ENCODE measurements at places on chromosomes 7 and 10.

DNA sequence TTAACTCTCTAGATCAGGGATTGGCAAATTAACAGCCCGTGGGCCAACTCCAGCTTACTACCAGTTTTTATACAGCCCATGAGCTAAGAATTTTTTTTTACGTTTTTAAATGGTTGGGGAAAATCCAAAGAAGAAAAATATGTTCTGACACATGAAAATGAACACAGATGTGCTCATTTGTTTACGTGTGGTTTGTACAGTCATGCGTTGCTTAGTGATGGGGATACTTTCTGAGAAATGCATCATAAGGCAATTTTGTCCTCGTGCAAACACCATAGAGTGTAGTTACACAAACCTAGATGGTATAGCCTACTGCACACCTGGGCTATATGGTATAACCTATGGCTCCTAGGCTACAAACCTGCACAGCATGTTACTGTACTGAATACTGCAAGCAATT, 8.3 kb upstream of the SMKR1 start:
- DNase-seq: no peak

DNA sequence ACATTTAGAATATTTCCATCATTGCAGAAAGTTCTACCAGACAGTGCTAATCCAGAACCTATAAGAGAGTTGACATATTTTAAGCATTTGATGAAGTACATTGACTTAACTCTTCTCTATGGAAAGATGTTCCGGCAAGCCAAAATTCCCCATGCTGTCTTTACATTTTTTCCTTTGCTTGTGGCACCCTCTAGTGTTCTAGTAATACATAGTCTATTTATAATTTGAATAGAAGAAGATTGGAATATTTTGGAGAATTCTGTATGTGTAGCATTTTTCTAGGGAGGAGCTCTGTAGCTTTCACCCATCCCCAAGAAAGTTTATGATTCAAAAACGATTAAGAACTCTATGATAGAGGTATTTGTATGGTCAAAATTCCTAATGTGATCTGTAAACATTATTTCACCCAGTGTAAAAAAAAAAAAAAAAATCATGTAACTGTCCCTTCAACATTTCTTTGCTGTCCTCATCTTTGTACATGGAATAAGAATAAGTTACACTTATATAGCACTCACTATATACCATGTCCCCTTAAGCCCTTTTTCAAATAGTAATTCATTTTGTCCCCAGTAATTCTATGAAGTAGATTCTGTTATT, 33.2 kb downstream of the NRF1 start:
- DNase-seq: peak; percentile 60

DNA sequence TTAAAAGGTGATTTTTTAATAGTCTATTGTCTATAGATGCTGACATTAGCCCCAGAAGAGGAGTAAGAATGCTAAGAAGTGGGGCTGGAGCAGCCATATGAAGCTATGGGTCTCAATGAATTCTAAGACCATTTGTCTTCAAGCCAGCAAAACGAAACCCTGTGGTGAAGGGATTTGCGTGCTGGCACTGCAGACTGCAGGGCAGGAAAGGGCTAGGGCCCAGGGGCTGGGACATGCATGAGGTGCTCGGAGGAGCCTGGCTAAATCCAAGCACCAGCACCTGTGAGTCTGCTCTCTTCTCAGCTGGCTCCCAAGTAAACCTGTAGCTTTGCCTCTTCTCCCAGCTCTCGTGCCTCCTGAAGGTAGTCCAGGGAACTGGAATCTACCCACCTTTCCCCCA, 1.3 kb upstream of the NDST2 start:
- peak; percentile 11 for DNase-seq

- no peak for DNase-seq
Observed at GRCh38 chr10:97329766-97330165, 4.8 kb downstream of the FRAT2 start.

DNA sequence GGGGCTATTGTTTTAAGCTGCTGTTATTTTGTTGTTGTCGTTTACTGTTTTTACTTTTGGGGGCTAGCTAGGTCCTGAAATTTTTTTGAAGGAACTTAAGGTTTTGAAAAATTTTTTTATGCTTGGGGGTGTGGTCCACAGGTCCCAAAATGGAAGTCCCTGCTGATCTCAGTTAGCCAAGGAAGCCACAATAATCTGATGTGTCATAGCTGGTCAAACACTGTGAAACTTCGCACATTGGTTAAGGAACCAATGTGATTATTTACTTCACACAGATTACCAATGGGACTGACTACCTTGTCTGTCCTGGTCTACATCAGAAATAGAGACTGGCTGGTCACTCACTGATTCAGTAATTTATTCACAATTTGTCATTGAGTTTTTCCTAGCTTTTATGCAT, 29.5 kb upstream of the HYCC1 start:
- DNase-seq: no peak

DNA sequence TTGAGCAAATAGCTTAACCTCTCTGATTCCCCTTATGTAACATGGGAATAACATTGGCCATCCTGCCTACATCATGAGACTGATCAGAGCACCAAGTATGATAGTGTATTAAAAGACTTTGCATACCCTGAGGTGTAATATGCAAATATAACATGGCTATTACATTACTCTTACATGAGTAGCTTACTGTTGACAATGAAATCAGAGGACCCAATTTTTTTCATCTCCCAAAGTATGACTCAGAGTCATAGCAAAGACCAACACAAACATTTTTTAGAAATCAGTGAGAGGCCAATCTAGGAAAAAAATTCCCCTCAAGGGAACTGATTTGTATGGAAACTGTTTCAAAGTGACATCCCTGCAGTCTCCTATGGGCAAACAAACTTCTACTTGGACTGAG, 47.0 kb upstream of the TMEM140 start:
- DNase-seq: no peak

- DNase-seq: no peak
Observed at GRCh38 chr7:111780527-111780926, 218.2 kb upstream of the IMMP2L start.

- no peak for DNase-seq
Observed at GRCh38 chr10:44242826-44243225, 142.1 kb downstream of the CXCL12 start.

- no peak for DNase-seq
Observed at GRCh38 chr10:99433378-99434020, 3.1 kb upstream of the GOT1 start.

GRCh38 chr7:22896917-22897316, 74.3 kb upstream of the TOMM7 start:
- peak; percentile 76 for DNase-seq

DNA sequence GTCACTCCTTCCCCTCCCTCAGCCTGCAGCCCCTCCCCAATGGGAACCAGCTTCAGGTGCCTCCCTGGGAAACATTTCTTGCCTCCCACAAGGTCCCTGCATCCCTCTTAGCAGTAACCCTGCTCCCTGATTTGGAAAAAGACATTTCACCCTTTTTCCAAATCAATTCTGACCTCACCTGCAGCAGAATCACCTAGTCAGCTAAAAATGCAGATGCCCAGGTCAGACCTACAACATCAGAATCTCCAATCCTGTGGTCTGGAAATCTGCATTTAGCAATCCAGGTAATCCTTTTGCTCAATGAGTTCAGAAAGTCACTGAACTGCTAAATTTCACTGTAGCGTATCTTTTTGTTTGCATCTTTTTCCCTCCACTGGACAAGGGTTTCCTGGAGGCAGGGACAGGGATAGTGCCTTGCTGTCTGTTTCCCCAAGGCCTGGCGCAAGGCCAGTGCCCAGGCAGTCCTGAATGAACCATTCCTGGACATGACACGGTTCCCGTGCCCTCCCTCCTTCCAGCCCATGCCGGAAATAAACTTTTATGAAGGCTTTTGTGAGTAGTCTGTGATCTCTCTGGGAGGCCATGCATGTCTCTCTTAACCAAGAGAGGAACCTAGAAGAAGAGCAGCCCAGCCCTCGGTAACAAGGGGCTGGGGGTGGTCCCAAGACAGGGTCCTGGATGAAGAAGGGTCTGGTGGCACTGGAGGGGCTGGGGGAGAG, 44.0 kb downstream of the COL13A1 start:
- no peak for DNase-seq

- no peak for DNase-seq
Observed at GRCh38 chr10:89946106-89946505, 244.7 kb downstream of the KIF20B start.

- DNase-seq: no peak
Observed at GRCh38 chr7:158377800-158378623, 209.6 kb downstream of the PTPRN2 start.

- no peak for DNase-seq
Observed at GRCh38 chr7:105677817-105678573, 96.7 kb upstream of the EFCAB10 start.

DNA sequence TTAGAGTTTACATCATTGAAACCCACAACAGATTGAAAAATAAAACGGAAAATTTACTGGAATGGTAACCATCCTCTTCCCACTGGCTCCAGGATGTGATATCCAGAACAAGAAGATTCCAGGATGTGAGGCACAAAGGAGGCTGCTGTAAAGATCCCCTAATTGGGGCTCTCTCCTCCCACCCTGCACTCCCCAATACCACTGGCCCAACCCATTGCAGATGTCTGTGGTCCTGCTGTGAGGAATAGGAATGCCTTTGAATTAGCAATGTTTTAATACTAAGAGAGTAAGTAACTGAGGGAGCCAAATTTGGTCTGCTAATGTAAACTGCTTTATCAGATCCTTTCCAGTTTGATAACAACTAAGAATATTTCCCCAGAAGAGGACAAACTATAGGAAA, 225.9 kb upstream of the INHBA start:
- no peak for DNase-seq

DNA sequence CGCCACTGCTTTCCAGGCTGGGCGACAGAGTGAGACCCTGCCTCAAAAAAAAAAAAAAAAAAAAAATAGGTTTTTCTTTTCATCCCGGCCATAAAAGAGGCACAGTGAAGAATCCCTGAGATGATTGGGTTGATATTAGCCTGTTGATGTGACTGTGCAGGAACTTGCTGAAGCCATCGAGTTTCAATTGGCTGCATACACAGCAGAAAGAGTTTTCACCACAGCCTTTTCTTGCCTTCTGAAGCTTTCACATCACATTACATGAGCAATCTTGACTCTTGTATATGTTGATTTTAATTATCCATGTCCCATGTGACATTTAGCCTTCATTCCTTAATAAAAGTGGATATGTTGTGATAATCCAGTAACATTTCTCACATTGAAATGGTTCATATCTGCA, 14.9 kb upstream of the PLXDC2 start:
- no peak for DNase-seq

GRCh38 chr7:156608173-156608478, 32.4 kb upstream of the RNF32 start:
- no peak for DNase-seq

- no peak for DNase-seq
Observed at GRCh38 chr7:130554481-130554880, 62.6 kb downstream of the MEST start.

DNA sequence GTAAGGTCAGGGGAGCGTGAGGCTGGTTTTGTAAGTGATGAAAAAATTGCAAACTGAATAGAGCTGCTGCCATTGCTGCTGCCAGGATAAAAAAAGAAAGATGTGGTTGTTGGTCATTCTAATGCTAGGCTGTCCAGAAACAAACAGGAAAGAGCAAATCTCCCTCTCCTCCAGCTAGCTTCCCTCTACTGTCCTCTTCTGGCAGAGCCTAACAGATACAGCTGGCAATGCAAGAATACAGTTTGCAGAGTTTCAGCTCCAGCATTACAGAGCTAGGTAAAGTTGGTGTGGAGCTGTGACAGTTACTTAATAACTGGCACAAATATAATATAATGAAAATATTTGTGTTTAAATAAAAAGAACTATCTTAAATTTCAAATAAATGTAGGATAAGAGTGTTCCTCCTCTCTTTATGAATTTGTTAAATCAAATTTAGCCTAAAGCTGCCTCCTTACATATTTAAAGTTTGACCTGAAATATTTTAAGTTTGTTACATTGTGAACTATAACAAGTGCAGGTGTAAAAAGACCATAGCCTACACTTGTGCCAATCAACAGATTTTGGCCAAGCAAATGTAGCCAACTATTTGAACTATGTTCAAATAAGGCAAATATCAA, 407.7 kb downstream of the SH2D4B start:
- DNase-seq: peak; percentile 41

All from NCI-H82 (cell line).